Renal cortex interstitium (tissue), 15 donors: ENCODE measurements at places on chromosomes 4 and X. TPM values are rescaled to one million over a fixed set of nuclear protein-coding genes. Genes with fewer than 3 reads are reported as not detected.

- peak; percentile 41 for DNase-seq
Measured at GRCh38 chr4:183256756-183257385, 63.2 kb downstream of the CLDN22 start.

SLC38A5 gene
- 3.6 TPM for polyA plus RNA-seq

DNA sequence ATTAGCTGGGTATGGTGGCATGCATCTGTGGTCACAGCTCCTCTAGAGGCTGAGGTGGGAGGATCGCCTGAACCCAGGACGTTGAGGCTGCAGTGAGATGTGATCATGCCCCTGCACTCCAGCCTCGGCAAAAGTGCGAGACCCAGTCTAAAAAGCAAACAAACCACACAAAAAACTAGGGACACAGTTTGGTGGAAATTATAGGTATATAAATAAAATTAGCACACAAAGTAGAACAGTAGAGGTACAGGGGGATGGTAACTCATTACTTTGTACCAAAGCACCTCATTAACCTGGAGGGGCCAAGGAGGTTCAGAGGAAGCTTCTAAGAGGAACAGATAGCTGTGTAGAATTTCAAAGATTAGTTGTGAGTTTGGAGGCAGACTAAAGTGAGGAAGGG lies 5.1 kb downstream of the VBP1 start:
- DNase-seq, result no peak

- DNase-seq, result no peak
Measured at GRCh38 chrX:31074522-31074921, 2.7 kb upstream of the FTHL17 start.

- DNase-seq, result no peak
Measured at GRCh38 chr4:6009452-6009851, 8.8 kb downstream of the C4orf50 start.

DNA sequence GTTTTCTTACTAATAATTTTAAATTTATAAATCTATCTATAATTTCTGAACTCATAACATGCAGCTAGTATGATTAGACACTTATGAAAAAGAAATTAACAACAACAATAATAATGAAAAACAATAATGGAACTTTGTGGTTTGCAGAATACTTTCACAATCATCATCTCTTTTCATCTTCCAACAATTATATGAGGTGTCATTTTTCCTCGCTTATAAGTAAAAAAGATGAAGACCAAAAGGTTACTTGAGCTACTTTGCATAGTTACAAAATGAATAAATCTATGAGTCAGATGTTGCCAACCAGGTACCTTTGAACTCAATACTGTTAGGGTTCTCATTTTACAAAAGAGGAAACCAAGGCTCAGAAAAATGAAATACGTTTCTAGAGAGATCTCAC lies 98.5 kb upstream of the ELOVL6 start:
- DNase-seq, result no peak

GRCh38 chr4:69025999-69026387 lies 70.3 kb upstream of the UGT2B7 start:
- no peak for DNase-seq

- DNase-seq, result no peak
Measured at GRCh38 chr4:182385897-182386296, 142.7 kb downstream of the TENM3 start.

GPR173 gene
- 16.1 TPM for polyA plus RNA-seq

SEPTIN6 gene
- polyA plus RNA-seq, result 69.8 TPM

DNA sequence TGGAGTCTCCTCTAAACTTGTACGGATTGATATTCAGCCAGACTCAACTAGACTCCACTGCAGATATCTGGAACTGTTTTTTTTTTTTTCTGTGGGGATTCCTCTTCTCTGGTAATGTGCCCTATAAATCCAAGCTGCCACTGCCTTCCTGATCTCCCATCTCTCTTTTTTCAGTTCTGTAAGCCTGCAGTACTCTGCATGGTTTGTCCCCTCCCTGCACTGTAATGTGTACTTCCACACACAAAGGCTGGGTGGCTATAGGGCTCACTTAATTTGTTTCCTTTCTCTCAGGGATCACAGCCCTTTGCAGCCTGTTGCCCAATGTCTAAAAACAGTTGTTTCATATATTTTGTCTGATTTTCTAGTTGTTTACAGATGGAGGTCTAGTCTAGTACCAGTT lies 84.7 kb upstream of the RPA4 start:
- DNase-seq, result no peak

CDKL2 gene
- 10.5 TPM for polyA plus RNA-seq

GRCh38 chrX:1449036-1449822 lies 3.5 kb downstream of the ASMTL start:
- DNase-seq, result no peak
